ENCODE measurements at places on chromosomes 16 and 17. TPM values are rescaled to one million over a fixed set of nuclear protein-coding genes. Genes with fewer than 3 reads are reported as not detected.

SOX8 gene
- 3.3 TPM for total RNA-seq

CDH8 gene
- total RNA-seq, result not detected

ZG16 gene
- total RNA-seq, result 0.26 TPM

HOXB9 gene
- not detected for total RNA-seq

DNAH2 gene
- 0.66 TPM for total RNA-seq

MRPL58 gene
- total RNA-seq, result not detected

CEP295NL gene
- total RNA-seq, result 3.1 TPM

HNF1B gene
- total RNA-seq, result 22.3 TPM

NPIPA3 gene
- not detected for total RNA-seq

TBC1D3K gene
- not detected for total RNA-seq

CDH3 gene
- total RNA-seq, result 0.66 TPM

TEX19 gene
- total RNA-seq, result not detected

LGALS9 gene
- 6.3 TPM for total RNA-seq

All from body of pancreas (tissue), 4 donors.